CD4-positive, alpha-beta T cell treated with Interferon alpha-2 for 1 hour (primary cell): ENCODE measurements at places on chromosomes 12 and 14.

DNA sequence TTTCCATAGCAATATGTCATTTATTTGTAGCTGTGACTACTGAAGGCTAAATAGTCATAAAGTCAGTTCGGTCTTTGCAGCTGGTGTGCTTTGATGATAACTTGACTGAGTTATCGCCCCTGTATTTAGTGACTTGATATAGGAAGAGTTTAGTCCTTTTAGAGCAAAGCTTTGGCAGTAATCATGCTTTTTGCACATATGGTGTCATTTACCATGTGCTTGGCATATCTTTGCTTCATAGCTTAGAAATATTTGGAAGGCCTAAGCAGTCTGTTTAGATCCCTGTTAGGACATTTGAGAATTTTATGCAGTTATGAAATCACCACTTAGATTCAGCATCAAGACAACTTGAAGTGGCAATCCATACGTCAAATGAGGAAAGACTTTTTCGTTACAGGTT, 31.6 kb downstream of the POLR3B start:
- DNase-seq, result no peak

DNA sequence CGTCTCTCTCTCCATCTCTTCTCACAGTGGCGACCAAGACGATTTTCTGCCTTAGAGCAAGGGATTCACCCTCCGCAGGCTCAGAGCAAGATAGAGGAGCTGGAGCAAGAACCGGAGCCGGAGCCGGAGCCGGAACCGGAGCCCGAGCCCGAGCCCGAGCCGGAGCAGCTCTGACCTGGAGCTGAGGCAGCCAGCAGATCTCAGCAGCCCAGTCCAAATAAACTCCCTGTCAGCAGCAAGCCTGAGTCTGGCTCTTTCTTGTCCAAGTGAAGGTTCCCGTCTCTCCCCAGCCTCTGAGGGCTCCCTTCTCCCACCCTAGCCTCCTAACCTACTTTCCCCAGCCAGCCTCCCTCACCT, 5.9 kb downstream of the LAG3 start:
- DNase-seq, result no peak

DNA sequence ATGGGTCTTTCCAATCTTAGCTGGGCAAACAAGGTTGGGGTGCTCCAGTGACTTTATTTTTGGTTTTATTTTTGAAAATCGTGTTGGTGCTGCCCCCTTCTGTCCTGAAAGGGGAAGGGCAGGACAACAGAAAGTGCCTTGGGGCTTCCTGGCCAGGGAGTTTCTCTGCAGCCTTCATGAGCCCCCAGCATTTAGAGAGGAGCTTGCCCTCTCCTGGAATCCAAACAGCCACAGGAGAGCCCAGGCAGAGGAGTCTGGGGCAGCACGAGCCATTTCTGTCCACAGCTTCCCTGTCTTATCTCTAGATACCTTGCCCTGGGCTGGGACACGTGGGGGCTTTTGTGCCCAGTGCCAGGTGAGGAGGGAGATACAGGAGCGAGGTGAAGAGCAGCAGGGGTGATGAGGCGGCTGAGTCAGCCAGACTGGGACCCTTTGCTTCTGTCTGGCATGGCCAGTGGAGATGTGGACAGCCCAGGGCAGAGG, 4.4 kb upstream of the C1RL start:
- DNase-seq, result peak; percentile 26

DNA sequence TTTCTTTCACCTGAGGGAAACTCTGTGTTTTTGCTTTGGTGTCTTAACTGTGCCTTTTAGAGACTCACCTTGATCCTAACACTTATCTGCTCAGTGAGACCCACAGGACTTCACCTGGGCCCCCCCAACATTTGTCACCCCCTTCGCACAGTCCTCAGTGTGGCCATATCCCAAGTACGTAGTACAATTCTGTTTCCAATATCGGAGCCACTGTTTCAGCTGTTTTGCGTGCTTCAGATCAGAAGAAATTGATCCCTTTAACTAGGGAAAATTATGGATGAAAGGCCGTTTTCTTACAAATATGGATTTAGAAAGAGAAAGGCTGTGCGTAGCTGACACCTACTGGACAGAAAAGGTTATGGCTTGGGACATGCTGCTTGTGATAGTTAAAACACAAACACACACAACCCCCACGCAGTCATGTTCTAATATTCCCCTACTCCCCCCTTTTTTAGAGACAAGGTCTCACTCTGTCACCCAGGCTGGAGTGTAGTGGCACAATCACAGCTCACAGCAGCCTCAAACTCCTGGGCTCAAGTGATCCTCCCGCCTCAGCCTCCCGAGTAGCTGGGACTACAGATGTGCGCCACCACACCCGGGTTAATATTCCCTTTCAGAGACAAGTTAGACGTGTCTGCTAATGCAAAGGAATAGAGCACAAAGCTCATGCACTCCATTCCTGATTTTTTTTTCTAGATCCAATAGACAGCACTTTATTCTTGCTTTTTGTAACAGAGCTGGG, 3.6 kb upstream of the SLC7A8 start:
- DNase-seq, result peak; percentile 49

- no peak for DNase-seq
Measured at GRCh38 chr12:79156846-79157463, 292.4 kb downstream of the SYT1 start.

- no peak for DNase-seq
Measured at GRCh38 chr12:20576528-20576927, 118.6 kb upstream of the SLCO1C1 start.

- no peak for DNase-seq
Measured at GRCh38 chr12:120119271-120119973, 2.9 kb upstream of the RAB35 start.

- no peak for DNase-seq
Measured at GRCh38 chr12:69497308-69498026, 27.3 kb downstream of the FRS2 start.

DNA sequence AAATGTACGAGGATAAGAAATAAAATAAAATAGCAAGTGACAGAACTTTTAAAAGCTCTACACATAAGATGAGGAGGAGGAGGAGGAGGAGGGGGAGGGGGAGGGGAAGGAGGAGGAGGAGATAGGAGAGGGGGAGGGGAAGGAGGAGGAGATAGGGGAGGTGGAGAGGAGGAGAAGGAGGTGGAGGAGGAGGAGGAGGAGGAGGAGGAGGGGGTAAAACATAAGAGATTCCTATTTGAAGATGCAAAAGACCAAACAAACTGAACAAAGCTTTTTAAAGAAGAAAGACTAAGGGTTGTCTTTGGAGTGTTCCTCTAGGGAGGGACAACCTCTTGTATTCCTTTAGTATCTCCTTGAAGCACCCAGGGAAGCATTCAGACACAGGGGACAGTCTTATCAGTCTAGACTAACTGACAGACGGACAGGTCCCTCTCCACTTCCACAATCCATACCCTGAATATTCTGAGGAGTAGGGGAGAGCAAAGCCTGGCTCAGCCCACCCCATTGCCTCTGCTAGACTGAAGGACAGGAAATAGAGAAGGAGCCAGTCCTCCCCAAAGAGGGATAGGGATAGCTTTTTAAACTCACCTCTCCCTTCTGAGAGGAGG, 12.9 kb downstream of the TC2N start:
- no peak for DNase-seq
